Activated T-helper 2 cell treated with anti-CD3 and anti-CD28 coated beads, Interferon-gamma antibody, Interleukin-2, Interleukin-4, amounts not matched to agents 10 μg/mL and 5 μg/mL and 100 μg/mL, durations not matched to agents 14 hours and 24 hours and 36 hours (primary cell): ENCODE measurements at places on chromosomes 1 and 21.

- no peak for DNase-seq
Observed at GRCh38 chr1:64539289-64539688, 69.4 kb downstream of the CACHD1 start.

- no peak for DNase-seq
Observed at GRCh38 chr1:53080041-53080440, 18.0 kb downstream of the PODN start.

GRCh38 chr1:167420510-167420909 is 97.8 kb downstream of the CD247 start:
- no peak for DNase-seq

DNA sequence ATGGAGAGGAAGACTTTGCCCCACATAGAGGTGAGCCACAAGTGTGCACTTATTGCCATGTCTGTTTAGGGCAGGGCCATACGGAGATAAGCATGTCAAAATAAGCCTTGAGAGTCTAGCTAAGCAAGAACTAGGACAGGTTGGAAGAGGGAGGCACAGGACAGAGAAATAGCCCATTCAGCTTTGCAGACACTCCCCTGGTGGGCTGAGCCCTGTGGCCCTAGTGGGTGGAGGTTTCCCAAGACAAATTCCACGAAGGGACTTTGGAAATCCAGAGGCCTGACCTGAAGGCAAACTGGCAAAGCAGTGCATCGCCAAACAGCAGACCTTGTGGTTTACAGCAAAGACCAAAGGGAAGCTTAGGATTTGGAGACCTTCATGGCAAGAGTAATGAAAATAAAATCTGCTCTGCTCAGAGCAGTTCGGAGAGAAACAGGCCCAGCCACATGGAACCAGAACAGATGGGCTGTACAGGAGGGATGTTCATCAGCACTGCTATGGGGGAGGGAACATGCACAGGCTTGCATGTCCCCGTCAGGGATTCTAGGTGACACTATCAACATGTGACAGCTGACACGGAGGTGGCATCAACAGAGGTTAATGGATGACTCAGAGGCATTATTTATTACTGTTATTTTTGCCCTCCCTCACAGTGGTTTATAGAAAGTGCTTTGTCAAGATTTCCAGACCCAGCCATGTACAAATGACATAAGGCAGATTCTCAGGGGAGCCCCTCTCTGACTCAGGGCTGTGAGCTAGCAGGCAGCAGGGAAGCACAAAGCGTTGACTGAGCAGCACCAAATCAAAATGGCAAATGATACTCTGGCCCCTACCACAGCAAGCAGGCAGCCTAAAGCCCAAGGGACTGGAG is 90.1 kb upstream of the IRF2BP2 start:
- no peak for DNase-seq

DNA sequence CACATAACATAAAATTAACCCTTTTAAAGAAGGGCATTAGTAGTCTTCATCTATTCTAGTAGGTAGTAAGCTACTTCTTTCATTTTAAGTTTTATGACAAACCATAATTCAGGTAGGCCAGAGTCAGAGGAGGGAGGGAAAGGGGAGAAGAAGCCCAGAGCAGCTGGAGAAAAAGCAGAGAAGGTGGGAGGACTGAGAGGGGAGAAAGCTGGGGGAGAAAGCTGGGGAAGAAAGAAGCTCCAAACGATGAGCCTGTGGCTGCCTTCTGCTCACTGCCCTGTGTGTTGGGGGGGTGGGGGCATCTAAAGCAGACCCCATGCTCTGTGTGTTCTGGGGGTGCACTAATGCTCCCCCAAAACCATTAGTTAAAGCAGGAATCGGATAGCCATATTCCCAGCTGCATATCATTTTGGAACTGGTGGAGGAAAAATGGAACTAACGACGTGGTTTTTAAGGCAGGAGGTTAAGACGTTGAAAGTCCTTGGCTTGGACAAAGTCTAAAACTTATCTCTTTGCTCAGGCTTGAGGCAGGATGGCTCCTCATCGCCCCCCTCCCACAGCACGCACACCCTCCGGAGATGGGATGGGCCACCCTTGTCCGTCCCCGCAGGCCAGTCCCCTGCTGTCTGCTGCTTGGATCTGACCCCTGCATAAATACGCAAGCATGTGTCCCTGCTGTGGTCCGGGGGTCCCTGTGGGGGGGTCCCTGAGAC is 184.2 kb downstream of the DYRK1A start:
- no peak for DNase-seq

DNA sequence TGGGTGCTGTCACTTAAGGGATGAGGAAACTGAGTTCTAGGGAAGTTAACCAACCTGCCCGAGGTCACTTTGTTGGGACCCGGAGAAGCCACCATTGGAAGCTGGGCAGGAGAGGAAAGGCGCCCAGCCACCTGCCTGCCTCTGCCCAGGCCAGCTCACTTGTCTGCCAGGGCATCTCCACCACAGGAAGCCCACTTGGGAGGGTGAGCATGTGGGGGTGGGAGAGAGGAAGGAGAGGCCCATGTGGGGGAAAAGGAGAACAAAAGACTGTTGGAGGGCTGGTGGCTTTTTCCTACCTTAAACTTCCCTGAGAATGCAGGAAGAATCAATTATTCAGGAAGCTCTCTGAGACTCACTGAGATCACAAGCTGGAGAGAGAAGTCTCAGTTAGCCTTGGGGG is 43.8 kb upstream of the SELENON start:
- DNase-seq, result no peak

- DNase-seq, result no peak
Observed at GRCh38 chr1:225825607-225826007, 15.7 kb downstream of the EPHX1 start.

DNA sequence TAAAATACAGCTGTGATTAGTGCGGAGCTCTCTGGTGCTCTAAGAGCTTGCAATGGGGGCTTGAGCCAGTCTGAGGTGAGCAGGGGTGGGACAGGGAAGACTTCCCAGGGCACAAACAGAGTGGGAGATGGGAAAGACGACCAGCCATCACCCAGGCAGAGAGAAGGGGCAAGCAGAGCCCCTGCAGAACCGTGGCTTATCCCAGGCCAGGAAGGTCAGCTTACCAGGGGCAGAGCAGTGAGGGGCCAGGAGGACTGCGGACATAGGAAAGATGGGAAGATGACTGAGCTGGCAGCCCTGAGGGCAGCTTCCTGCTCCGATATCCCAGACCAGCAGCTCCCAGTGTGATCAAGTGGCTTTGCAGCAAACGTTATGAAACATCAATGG is 55.4 kb upstream of the IFFO2 start:
- no peak for DNase-seq

GRCh38 chr1:100627054-100627716 is 89.2 kb downstream of the GPR88 start:
- no peak for DNase-seq

GRCh38 chr1:55441489-55441888 is 226.3 kb upstream of the USP24 start:
- no peak for DNase-seq

GRCh38 chr1:70331962-70332361 is 22.6 kb downstream of the ANKRD13C start:
- no peak for DNase-seq

DNA sequence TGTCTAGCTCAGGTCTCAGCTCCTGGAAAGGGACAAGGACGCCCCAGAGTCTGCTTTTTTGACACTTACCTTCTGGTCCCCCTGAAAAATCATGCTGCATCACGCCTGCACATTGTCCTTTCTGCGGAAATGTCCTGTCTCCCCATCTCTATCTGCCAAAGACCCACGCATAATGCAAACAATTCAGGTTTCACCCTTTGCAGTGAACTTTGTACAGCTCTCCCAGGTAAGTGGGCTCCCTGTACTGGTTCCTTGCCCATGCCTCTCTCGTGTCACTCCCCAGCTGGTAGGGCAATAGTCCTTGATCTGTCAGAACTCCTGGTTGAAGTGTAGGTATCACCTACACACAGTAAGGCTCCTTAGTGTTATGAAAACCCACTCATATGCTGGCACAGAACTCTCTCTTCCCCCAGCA is 102.9 kb upstream of the IRF2BP2 start:
- DNase-seq, result no peak

GRCh38 chr21:33963848-33964555 is 48.4 kb upstream of the ATP5PO start:
- DNase-seq, result no peak

DNA sequence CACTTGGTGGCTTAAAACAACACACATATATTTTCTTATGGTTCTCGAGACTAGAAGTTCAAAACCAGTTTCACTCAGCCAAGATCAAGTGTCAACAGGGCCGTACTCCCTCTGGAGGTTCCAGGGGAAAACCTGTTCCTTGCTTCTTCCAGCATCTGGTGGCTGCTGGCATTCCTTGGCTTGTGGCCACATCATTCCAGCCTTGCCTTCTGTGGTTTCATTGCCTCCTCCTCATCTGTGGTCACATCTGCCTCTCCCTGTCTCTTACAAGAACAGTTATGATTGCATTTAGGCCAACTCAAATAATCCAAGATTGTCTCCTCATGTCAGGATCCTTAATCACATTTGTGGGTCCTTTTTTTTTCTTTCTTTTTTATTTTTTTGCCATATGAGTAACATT is 240.7 kb upstream of the HOOK1 start:
- no peak for DNase-seq

DNA sequence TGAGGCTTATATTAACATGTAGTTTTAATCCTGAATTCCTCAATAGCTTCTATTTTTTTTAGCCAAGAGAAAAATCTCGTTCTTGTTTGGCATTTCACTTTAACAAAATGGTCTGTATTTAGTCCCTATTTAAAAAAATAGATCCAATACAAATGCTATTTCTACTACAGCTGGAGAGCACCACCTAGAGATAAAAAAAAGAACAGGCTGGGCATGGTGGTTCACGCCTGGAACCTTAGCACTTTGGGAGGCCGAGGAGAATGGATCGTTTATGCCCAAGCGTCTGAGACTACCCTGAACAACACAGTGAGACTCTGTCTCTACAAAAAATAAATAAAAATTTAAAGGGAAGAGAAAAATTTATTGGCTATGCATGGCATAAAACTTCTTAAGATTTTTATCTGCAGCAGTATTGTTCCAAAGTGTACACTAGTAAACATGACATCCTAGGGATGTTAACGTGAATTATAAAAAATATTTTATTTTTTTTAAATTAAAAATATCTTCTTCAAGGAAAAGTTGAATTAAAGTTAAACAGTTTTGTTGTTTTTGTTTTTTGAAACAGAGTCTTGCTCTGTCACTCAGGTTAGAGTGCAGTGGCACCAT is 4.4 kb downstream of the ST7L start:
- no peak for DNase-seq

GRCh38 chr1:247184254-247184653 is 12.4 kb upstream of the ZNF124 start:
- DNase-seq, result no peak

GRCh38 chr1:40901886-40902852 is 40.0 kb upstream of the CITED4 start:
- DNase-seq, result no peak

DNA sequence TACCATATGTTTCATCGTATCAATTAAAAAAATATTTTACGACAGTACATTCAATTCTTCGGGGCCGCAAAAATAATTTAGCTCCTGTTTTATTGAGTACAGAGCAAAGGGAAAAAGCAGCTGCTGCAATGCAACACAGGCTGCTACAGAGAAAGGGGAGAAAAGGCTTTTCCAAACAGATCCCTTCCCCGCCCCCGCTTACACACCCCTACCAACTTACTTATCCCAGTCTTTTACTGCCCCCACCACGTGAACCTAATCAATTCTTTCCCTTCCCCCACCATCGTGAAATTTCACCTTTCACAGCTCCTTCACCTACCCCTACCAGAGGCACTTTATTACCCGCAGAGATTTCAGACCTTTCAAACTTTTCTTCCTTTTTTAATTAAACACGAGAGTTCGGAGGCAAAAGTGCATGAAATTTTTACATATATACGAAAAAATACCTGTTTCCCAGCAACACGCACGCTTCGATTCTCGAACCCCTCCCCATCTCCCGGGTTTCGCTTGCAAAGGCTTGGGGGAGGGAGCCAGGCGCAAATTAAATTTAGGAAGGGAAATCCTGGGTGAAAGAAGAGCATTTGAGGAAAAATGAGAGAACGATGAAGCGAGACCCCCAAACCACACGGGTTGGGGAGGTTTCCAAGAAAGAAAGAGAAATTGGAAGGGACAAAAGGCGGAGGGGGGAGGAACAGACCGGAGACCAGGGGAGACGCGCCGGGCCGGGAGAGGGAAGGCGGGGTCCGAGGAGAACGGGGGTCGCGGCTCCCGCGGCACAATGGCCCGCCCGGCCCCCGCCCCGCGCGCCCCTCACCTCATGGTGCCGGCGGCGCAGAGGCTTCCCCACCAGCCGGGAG is 823 bp downstream of the ENAH start:
- DNase-seq, result no peak

DNA sequence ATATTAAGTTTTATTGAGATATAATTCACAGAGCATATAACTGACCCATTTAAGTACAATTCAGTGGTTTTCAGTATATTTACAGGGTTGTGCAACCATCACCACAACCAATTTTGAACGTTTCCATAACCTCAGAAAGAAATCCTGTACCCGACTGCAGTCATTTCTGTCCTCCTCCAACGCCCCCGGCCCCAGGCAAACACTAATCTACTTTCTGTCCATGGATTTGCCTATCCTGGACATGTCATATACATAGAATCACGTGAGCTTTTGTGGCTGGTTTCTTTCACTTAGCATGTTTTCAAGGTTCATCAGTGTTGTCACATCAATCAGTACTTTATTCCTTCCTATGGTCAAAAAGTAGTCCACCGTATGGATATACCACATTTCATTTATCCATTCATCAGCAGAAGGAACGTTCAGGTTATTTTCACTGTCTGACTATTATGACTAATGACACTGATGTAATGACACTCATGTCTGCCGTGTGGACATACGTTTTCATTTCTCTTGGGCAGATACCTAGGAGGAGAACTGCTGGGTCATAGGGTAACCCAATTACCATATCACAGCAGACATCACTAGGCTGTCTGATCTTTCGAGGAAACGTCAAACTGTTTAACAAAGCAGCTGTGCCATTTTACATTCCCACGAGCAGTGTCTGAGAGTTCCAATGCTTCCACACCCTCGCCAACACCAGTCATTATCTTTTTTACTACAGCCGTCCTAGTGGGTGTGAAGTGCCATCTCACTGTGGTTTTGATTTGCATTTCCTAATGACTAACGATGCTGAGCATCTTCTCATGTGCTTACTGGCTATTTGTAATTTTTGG is 30.8 kb downstream of the MRPL37 start:
- DNase-seq, result no peak

DNA sequence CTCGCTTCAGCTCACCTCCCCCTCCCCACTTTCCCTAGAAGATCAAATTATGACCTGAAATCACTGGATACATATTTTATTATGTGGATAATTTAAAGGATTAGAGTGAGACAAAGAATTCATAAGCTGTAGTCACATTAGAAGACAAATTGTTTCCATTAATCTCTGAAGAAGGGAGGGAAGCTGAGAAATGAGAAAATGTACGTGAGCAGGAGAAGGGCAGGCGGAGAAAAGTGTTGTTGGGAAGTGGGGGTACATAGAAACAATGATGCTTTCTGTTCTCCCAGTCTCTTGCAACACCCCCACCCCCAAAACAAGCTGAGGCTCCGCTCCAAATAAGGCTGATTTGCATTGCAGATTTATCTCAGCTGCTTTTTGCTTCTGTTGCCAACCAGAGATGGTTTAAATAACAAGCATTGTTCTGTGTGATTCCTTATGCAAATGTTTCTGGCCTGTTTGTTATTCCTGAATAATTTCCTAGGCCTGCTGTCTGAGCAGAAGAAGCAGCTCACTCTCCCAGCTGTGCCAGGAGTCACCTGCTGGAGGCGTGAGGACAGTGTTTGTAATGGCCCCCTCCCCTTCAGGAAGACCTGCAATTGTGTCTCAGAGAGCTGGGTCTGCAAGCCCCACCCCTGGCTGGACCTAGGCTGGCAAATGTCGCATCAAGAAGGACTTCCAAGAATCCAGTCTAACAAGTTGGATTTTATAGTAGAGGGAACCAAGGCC is 121.8 kb upstream of the TNR start:
- DNase-seq, result no peak

- DNase-seq, result no peak
Observed at GRCh38 chr1:217078959-217079358, 355.7 kb upstream of the ESRRG start.
